HEK293T (cell line): ENCODE measurements at places on chromosomes 11 and 22.

DNA sequence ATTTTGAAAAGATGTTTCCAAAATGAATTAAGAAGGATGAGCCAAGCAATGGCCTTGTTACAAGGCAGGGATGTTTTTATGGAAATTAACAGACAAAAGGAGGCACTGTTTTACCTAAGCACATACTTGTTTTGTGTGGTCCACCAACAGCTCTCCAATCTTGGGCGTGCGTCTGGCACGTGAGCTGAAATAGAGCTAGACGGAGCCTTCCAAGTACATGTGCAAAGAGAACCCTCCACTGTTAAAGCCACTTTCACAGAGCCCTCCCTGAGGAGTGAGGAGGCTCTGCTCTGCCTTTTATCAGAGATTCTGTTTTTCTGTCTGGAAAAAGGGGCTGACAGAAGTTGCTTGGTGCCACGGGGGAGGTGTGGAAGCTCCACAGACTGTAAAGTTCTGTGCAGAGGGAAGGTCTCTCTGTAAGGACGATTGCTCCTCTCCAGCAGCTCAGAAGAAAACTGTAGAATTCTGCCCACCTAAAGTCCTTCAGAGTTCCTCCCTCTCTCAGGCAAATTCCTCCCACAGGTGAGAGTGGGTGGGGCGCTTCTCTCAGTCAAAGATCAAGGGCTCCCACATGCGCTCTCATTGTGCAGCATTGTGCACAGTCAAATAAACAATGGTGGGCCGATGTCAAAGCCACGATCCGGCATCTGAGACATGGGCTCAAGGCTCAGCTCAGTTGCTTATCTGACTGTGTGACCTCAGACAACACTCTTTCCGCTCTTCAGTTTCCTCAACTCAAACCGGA lies 92.6 kb upstream of the CSNK2A3 start:
- no peak for DNase-seq

GRCh38 chr11:133133050-133133449 lies 399.3 kb downstream of the OPCML start:
- no peak for DNase-seq

- no peak for DNase-seq
Measured at GRCh38 chr22:24390576-24390975, 36.8 kb upstream of the ADORA2A start.

DNA sequence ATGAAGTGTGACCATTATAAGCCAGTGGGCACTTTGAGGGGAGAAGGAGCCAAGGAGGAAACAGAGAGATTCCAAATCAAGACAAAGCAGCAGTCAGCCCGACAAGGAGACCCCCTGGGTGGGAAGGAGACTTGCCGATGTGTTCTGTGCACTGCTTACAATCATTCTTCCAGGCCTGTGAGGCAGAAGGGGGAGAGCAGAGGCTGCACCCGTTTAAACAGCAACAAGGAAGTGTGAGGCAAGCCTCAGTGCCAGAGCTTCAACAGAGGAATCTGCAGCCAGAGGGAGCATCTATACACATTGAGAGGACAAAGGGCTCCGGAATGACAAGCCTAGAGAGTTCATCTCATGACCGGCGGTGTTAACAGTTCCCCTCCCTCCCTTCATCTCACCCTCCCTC lies 121.1 kb downstream of the NXPE2 start:
- DNase-seq, result no peak

- no peak for DNase-seq
Measured at GRCh38 chr11:119797736-119798135, 68.7 kb upstream of the NECTIN1 start.

- no peak for DNase-seq
Measured at GRCh38 chr11:71265559-71266092, 13.2 kb upstream of the SHANK2 start.
